ENCODE measurements at places on chromosomes 2 and 18.

- DNase-seq = no peak
Measured at GRCh38 chr2:157836531-157836930, 39.6 kb downstream of the ACVR1 start.

DNA sequence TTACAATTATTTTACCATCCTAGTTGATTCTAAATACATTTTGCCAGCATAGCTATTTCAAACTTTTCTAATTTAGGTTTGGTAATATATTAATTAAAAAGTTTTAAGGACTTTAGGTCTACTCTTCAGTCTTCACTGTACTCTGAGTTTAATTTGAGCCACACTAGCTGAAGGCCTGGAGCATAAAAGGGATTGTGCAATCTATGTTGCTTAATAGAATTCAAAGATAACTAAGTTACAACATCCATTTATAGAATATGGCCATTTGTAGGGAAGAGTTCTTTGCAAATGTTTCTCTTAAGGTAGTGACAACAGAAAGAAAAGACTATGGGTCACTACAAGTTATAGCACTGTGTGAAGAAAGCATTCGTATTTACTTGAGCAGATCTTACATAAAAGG is 702.2 kb upstream of the NRXN1 start:
- no peak for DNase-seq

GRCh38 chr2:240965905-240966456 is 32.4 kb upstream of the SNED1 start:
- no peak for DNase-seq

DNA sequence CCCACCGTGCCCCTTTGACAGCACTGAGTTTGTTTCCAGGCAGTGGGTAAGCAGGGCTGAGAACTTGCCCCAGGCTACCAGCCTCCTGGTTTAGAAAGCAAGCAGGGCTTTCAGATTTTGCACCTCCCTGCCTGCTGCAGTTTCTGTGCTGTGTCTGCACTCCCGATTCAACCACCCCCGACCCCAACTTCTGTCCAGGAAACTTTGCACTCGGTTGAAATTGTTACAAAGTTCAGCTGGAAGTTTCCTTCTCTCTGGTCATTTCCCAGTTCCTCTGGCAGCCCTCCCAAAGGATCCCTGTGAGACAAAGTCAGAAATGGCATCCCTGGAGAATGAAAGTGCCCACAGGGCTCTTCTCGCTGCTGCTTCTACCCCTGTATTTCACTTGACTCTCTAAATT is 12.4 kb upstream of the UPP2 start:
- no peak for DNase-seq

DNA sequence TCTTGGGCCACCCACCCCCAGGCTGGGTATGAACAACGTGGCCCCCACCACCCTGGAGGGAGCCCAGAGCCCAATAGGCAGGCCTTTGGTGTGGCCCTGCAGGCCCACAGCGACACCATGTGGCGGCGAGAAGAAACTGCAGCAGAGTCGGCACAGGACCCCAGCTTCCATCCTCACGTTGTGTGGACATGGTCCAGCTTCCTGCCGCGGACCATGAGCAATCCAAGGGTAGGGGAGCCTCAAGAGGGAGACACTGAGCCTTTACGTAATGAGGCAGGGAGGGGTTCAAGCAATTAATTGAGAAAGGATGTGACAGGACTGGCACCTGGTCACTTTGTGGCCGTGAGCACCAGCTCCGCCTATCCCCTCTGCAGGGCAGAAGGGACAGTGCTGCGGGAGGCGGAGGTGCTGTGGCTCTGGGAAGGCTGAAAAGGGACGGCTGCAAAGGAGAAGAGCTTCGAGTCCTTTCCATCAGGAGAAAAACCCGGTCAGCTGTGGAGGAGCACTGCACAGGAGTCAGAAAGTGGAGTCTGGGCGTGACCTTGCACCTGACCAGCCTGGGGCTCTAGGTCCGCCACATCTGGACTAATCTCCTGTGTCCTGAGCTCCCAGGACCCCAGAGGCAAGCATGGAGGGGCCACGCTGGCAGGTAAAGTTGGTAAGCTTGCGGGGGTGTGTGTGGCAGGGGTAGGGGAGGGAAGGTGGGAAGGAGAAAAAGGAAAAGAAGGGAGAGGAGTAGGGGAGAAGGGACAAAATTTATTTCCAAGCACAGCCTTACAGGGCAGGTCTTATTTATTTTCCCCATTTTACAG is 44.9 kb downstream of the TMEM37 start:
- peak; percentile 27 for DNase-seq

GRCh38 chr2:239853706-239854327 is 171.3 kb downstream of the NDUFA10 start:
- DNase-seq = no peak

- DNase-seq = peak; percentile 60
Measured at GRCh38 chr18:79528846-79529245, 133.1 kb downstream of the NFATC1 start.

GRCh38 chr18:50880119-50880465 is 1.2 kb downstream of the ME2 start:
- DNase-seq = no peak

DNA sequence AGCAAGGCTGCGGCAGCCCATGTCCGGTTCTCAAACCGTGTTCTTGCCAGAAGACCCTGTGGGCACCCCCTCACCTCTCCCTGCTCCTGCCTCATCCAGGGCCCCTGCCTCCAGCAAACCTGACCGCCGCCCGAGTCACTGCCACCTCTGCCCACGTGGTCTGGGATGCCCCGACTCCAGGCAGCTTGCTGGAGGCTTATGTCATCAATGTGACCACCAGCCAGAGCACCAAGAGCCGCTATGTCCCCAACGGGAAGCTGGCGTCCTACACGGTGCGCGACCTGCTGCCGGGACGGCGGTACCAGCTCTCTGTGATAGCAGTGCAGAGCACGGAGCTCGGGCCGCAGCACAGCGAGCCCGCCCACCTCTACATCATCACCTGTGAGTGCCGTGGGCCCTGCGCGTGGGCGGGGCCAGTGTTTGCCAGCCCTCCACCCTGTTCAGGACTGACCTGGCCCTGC is 32.2 kb downstream of the MTERF4 start:
- DNase-seq = no peak

- DNase-seq = peak; percentile 39
Measured at GRCh38 chr18:12911025-12911928, 27.2 kb upstream of the PTPN2 start.

DNA sequence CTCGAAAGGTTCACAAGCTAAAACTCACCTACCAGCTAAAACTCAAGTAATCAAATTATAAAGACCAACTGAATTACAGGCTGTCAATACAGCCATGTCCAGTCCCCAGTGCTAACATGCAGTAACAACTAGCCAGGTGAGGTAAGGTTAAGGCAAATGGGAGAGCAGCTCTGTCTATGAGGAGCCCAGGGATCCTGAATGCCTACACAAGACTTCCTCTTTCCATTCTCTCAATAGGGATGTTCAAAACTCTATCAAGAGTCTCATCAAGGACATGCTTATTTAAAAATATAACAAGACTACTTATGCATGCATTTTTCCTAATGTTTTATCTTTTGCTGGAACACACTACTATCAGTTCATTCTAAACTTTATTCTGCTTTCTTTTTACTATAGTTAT is 20.4 kb downstream of the REV1 start:
- no peak for DNase-seq

DNA sequence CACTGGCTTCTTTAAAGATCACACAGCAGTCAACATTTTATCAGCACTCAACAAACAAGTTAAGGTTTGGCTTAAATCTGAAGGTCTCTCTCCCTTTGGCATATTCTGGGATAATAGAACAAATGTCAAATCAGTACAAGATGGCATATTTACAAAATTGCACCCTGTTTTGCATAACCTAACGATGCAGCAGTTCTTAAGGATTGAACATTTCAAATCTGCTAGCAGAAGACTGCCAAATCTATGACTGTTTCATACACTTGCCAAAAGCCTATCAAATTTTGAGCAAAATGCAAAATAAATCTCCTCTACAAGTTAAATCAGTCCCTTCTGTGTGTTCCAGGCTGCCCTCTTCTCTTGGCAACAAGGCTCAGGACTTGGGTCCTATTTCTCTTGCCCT is 73.6 kb downstream of the DPP4 start:
- no peak for DNase-seq

GRCh38 chr2:30422444-30423040 is 24.5 kb upstream of the LCLAT1 start:
- DNase-seq = peak; percentile 59

GRCh38 chr2:130303169-130303568 is 39.5 kb upstream of the IMP4 start:
- no peak for DNase-seq

- no peak for DNase-seq
Measured at GRCh38 chr2:62727876-62728566, 22.5 kb downstream of the EHBP1 start.

DNA sequence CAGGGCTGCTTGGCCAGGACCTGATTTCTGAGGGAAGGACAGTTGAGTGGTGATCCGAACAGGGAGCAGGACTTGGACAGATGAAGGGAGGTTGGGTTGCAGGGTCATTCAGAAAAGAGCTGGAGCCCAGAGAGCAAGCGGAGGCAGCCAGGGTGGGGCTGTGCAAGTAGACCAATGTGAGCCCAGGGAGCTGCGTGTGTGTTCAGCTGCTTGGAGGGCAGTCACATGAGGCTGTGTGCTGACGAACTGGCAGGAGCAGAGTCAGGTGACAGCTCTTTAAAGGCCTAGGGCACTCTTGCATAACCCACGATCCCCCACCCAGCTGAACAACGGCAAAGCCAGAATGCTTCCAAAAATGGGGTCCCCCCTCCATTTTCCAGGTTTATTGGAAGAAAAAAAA is 4.6 kb upstream of the MLPH start:
- no peak for DNase-seq

DNA sequence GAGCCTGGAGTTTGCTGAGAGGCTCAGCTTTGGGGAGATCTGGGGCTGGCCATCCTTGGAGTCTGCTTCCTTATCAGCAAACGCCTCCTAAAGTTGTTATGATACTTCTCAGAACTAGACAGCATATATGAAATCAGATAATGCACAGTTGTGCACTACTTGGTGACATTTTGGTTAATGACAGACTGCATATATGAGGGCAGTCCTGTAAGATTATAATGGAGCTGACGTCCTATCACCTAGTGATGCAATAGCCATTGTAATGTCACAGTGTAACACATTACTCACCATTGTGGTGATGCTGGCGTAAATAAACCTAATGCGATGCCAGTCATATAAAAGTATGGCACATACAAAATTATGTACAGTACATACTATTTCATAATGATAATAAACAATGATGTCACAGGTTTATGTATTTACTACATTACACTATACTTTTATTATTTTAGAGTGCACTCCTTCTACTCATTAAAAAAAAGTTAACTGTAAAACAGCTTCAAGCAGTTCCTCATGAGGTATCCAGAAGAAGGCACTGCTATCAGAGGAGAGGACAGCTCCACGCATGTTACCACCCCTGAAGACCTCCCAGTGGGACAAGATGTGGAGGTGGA is 298.1 kb upstream of the REV1 start:
- no peak for DNase-seq

DNA sequence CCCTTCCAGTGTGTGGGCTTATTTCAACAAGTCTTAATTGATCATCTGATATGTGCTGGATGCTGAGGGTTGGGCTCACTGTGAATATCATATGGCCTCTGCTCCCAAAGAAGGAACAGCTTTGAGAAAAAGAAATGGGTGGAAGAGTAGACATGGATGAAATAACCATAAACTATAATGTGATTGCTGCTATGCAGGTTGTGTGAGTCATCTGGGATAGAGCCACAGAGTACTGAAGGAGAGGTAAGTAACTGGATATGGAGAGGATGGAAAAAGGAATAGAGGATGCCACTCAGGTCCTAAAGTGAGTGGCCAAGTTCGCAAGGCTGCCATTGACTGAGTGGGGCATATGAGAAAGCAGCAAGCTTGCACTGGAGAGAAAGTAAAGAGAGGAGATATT is 8.7 kb upstream of the DSG2 start:
- DNase-seq = no peak

- no peak for DNase-seq
Measured at GRCh38 chr2:5689750-5690149, 2.4 kb upstream of the SOX11 start.

GRCh38 chr2:110948027-110948674 is 172.6 kb upstream of the BCL2L11 start:
- DNase-seq = no peak

All from stimulated activated CD4-positive, alpha-beta T cell treated with anti-CD3 and anti-CD28 coated beads, Interleukin-1b, Interleukin-23, amount 100 ng/mL, for 4 hours (primary cell).